ENCODE measurements at places on chromosomes 7 and 10.

GRCh38 chr7:145269418-145270161, 433.7 kb upstream of the TPK1 start:
- DNase-seq, result no peak

DNA sequence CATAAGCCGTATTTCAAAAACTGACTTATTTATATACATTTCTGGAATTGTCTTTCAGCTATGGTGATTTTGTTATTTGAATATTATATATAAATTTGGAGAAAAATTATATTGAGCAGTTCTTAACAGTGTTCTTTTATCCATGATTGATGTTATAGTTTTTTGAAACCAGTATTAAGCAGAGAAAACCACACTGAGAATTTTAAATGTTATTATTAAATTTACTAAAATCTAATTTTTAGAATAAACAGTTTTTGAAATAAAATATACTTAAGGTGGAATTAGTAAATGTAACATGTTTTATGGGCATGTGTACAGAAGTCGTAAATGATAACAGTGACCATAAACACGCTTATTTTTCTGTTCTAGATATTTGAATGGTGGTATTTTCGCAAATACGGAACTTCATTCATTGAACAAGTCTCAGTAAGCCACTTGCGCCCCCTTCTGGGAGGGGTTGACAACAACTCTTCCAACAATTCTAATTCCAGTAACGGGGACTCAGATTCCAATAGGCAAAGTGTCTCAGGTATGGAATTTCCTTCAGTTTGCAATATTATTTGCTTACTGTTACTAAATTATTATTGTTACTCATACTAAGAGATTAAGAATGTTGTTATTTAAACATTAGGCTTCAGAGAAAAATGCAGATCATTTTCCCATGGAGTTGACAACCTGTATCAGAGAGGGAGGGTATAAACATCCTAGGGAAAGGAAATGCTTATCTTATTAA, 166.1 kb downstream of the ST7 start:
- DNase-seq, result peak; percentile 70

DNA sequence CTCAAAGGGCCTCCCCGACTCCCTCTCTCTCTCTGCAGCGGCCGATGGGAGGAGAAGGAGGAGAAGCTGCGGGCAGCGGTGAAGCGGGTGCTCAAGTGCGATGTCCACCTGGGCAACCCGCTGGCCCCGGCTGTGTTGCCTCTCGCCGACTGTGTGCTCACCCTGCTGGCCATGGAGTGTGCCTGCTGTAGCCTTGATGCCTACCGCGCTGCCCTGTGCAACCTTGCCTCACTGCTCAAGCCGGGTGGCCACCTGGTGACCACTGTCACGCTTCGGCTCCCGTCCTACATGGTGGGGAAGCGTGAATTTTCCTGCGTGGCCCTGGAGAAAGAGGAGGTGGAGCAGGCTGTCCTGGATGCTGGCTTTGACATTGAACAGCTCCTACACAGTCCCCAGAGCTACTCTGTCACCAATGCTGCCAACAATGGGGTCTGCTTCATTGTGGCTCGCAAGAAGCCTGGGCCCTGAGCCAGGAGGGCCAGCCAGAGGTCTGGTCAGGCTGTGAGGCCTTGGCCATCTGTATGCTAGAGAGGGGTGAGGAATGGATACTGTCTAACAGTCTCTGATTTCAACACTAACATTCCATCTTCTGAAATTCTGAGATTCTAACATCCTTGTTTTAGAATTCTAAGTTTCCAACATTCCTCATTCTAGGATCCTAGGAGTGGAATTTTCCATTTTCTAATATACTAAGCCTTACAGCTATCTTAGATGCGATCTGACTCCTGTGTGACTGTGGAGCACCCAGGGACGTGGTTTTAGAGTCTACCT, 3.6 kb downstream of the INMT start:
- DNase-seq, result no peak

DNA sequence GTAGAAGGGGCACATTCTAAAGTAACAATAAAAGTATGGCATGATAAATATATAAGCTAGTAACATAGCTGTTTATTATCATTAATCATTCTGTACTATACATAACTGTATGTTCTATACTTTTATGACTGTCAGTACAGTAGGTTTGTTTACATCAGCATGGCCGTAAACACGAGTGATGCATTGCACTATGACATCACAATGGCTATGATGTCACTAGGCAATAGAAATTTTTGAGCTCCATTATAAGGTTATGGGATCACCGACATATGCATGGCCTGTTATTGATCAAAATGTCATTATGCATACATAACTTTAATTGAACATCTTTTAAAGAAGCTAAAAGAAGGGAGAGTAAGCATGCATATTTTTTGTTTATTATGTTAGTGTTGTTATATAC, 200.1 kb upstream of the SHH start:
- no peak for DNase-seq

- DNase-seq, result no peak
Measured at GRCh38 chr7:157837047-157837446, 500.2 kb downstream of the DNAJB6 start.

- no peak for DNase-seq
Measured at GRCh38 chr7:82051601-82052000, 281.8 kb upstream of the HGF start.

GRCh38 chr10:70232155-70232858, 922 bp downstream of the PPA1 start:
- DNase-seq, result peak; percentile 33

GRCh38 chr10:50604049-50604640, 19.6 kb downstream of the SGMS1 start:
- no peak for DNase-seq

DNA sequence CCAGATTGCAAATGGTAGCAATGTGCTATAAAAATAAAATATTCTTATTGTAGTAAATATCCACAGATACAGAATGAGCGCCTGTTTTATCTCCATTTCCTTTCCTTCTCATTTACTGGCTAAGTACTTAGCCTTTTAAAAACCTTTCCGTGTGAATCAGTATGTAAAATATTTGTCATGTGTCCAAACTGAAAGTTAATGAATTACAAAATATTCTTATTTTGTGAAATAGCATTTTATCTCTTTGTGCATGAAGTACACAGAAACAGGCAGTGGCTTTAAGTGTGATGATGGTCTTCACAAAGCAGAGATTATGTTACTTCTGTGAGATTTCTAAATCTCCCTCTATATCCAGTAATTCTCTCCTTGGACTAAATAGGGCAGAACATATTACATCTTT, 56.7 kb upstream of the KIAA1217 start:
- no peak for DNase-seq

GRCh38 chr7:13036256-13036780, 348.9 kb downstream of the ARL4A start:
- no peak for DNase-seq
